ENCODE measurements at places on chromosomes 6 and 20.

- DNase-seq: no peak
Observed at GRCh38 chr20:5626603-5627002, 123.6 kb upstream of the SHLD1 start.

DNA sequence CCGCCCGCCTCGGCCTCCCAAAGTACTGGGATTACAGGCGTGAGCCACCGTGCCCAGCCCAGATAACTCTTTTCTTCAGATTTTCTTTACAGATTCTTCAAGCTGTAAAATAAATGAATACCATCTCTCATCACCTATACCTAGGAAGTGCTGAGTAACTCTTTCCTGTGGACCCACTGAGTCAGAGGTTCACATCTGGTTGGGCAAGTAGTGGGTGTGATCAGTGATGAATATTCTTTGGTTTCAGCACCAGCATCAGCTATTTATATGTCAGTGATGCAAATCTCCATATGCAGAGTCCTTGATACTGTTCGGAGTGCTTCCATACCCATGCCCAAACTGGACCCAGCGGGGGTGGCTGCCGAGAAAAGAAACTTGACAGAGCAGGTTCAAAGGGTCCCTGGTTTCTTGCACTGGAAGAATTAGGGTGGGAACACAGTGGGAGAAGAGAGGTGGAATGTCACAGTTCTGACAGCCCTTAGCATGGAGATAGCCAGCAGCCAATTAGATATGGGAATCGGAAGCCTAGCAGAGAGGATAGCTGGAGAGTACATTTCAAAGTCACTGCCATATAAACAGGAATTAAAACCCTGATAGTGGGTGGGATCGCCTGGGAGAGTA lies 64.9 kb upstream of the DDR1 start:
- DNase-seq: peak; percentile 78

DNA sequence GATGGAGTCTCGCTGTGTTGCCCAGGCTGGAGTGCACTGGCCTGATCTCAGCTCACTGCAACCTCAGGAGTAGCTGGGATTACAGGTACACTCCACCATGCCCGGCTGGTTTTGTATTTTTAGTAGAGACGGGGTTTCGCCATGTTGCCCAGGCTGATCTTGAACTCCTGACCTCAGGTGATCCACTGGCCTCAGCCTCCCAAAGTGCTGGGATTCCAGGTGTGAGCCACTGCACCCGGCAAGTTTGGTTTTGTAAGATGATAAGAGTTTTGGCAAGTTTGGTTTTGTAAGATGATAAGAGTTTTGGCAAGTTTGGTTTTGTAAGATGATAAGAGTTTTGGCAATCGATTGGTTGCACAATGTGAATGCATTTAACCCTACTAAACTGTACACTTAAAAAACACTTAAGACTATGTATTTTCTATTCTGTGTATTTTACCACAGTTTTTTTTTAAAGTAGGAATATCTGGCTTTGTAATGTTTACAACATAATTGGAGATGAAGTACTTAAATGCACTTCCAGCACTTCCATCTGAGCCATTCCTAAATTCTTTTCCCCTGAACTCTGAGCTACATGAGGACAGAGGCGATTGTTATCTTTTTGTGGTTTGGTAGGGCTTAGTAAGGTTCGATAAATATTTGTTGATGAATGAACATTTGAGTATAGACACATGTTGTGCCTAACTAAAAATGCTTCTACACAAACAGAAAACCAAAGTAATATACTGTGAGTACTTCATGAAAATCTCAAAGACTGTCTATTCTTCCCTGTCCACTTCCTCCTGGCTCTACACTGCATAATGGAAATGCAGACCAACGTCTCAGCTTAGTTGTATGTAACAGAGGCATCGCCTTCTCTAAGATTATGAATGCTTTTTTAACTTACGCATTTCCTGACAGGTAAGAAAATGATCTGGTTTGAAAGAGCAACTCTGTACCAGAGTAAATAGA lies 18.8 kb downstream of the SAMHD1 start:
- no peak for DNase-seq

DNA sequence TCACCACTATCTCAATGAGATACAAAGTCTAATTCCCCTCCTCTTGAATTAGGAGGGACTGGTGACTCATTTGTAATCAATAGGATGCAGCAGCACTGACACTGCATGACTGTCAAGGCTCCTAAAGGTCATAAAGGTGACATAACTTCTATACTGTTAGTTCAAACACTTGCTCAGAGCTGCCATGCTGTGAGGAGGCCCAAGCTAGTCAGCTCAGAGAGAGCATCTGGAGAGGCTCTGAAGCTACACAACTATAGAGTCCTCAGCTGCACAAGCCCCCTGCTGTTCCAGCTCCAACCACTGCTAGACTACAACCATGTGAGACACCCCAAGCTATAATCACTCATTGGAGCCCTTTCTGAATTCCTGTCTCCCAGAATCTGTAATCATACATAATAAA lies 17.0 kb upstream of the HEY2 start:
- DNase-seq: no peak

- peak; percentile 30 for DNase-seq
Observed at GRCh38 chr6:164252948-164253347, 838.4 kb downstream of the QKI start.

DNA sequence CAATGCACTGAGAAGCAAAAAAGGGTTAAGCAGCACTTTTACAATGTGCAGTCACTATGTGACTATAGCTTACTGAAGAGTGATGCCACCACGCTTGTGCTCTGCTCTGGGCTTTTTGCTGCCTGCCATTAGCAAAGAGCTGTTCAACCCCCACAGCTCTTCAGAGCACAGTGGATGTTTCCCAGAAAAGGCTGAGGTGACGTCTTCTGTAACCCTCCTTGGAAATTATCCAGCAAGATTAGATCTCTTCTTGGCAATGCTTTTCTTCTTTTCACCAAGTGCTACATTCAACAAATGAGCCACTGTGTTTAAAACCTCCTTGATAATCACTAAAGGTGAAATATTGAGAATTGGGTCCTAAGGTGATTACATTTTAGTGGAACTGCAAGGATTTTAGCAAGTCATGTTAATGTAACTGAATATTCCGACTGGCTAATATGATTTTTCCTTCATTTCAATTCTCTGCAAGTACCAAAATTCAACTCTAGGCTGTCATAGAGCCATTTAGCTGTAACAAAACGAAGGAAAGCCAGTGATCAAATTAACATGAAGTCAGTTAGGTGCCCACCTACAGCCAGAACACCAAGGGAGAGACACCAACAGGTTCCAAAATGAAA lies 34.9 kb downstream of the ELOVL5 start:
- peak; percentile 67 for DNase-seq

DNA sequence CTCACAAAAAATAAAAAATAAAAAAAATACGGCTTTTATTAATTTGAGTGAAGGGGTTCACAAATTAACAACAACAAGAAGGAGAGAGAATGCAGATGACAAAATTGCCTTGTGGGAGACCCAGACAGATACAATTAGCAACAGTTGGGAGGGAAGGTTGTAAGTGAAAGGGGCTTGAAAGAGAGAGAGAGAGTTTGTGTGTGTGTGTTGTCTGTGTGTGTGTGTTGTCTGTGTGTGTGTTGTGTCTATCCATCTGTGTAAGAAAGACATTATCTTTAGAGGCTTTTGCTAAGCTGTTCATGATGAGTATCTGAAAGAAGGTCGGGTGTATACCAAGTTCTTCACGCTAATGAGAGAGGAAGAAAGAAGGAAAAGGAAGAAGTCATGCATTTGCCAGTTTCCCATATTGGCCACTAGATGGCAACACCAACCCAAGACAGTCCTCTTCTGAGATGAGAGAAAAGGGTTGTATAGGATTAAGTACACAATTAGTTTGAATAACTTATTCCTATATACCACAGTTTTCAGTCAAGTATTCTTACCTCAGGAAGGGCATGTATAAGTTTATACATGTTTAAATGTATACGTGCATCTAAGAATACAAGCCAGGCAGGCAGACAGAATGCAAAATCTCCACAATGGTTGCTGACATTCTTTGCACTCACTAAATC lies 63.7 kb upstream of the CD2AP start:
- DNase-seq: peak; percentile 81

DNA sequence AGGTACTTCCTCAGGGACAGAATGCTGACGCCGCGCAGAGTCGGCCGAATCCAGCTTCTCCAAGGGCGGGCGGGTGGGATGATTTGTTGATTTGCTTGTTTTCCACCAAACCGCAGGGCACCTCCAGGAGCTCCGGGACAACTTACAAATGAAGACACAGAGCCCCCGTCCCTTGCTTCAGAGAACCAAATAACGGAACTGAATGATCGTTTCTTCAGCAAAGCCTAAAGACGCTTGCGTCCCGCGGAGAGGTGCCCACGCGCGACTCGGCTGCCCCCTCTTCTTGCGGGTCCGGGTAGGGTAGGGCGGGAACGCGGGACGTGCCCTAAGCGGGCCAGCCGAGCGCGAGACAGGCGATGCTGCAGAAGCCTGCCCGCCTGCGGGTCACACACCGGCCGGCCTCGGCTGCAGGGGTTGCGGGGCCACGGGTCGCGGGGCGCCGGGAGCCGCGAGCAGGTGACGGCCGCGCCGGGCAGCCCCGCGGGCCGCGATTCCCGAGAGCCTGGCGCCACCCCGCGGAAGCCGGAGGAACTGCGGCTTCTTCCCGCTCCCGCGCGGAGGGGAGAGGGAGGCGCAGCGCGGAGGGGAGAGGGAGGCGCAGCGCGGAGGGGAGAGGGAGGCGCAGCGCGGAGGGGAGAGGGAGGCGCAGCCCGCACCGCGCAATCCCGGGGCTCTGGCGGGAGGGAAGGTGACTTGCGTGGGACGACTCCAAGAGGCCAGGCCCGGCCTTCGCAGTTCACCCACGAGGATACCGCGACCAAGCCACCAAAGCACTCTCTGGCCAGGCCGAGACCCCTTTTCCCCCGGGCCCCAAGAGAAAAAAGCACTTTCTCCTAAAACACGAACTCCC lies 7.7 kb upstream of the FOXF2 start:
- DNase-seq: peak; percentile 50

DNA sequence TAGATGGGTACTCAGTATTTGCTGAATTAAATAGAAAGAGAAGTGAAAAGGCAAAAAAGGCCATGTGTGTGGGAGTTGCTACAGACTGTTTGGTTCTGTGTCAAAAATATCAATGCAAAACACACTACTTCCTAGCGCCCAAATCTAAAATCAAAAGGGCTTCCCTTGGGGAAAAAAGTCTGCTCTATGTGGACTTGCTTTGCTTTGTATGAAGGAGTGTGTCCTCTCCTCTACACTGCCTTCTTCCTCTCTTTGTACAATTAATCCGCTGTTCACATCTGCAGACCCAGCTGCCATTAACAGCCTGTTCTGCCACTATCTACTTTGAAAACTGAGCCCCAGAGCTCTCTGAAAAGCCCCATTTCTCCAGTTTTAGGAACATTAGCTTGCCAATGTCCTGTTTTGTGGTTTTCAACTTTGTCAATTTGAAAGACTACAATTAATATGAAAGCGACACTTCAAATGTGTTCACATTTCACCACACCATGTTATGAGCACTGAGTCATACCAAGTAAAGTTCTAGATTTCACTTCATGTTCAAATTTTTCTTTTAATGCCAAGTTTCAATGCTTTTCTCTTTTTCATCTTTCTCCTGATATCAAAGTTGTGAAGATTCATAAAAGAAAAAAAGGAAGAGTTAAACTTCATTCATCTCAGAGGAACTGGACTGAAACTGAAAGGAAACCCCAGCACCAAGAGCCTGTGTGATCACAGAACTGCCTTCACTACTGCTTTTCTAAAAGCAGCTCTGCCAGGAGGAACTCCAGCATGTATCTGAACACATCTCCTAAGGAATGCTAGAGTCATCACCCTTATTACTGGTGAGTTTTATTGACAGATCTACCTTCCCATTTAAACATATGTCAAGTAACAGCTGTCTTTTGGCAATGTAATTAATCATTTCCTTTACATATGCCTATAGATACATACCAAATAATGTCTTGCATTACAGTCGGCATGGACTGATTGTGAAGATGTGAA lies 102.6 kb downstream of the KIF13A start:
- peak; percentile 18 for DNase-seq

GRCh38 chr6:131225959-131226358 lies 90.7 kb downstream of the AKAP7 start:
- DNase-seq: no peak

DNA sequence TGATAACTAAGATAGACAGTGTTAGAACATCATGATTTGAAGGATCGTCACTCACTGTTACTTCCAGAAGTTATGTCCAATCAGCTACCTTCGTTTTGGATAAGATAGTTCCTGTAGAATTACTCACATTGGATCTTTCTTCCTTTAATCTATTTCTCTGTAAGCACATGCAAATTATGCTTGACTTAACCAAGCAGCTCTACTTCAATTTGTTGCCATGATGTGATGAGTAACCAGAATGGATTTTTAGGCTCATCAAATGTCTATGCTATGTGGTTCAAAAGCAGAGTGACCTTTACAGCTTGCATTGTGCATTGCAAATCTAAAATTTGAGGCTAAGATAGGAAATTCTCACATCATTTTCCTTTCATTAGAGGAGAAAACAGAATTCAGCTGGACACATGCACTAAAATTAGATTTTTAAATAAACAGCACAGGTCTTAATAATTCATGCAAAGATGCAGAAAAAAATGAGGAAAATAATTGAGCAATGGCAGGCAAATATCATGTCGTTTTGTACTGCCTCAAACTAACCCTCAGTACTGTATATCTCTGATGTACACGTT lies 76.7 kb upstream of the ZFP64 start:
- no peak for DNase-seq

DNA sequence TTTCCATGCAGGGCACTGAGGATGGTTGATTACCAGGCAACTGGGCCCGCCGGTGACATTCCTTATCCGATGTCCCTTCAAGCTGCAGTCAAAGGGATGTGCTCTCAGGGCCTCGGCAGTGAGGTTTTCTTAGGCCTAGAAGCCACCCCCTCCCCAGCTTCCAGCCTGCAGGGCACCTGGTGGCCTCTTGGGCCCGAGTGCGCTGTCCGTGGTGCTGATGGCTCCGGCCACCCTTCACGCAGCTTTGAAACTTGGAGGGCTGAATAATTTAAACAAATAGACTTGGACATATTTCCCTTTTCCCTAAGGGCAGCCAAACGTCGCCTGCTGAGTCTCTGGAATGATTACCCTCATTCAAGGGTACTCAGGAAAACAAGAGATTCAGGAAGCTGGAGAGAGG lies 8.9 kb upstream of the MLN start:
- DNase-seq: peak; percentile 51

- no peak for DNase-seq
Observed at GRCh38 chr20:25013478-25014380, 21.2 kb upstream of the APMAP start.

DNA sequence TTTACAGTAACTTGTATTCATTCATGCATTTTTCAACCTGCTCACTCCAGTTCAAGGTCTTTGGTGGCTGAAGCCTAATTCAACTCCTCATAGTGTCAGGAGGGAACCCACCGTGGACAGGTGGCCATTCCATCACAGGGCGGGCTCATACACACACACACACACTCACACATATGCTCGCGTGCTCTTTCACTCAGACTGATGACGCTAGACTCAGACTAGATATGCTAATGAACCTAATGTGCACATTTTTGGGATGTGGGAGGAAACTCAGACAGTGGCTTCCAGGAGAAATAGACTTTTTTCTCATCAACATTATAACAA lies 56.7 kb downstream of the TRIM27 start:
- no peak for DNase-seq
